ENCODE measurements at places on chromosomes 1 and 21.

DNA sequence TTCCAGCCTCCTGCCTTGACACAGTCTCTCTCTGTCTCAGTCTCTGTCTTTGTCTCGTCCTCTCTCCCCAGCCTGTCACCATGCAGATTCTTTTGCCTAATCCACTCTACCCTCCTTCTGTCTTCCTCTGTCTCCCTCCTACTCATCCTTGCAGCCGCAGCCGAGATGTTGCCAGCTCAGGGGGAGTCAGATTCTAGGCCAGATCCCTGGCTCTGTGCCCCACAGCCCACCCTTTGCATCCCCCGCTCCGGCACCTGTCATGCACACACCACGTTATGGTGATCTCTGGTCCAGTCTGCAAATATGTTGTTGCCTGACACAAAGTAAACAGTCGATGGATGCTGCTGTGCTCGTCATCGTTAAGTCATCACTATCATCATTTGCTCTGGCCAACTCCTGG lies 35.5 kb upstream of the IGSF21 start:
- DNase-seq, result no peak

- DNase-seq, result no peak
Observed at GRCh38 chr1:241696172-241696814, 44.2 kb downstream of the WDR64 start.

DNA sequence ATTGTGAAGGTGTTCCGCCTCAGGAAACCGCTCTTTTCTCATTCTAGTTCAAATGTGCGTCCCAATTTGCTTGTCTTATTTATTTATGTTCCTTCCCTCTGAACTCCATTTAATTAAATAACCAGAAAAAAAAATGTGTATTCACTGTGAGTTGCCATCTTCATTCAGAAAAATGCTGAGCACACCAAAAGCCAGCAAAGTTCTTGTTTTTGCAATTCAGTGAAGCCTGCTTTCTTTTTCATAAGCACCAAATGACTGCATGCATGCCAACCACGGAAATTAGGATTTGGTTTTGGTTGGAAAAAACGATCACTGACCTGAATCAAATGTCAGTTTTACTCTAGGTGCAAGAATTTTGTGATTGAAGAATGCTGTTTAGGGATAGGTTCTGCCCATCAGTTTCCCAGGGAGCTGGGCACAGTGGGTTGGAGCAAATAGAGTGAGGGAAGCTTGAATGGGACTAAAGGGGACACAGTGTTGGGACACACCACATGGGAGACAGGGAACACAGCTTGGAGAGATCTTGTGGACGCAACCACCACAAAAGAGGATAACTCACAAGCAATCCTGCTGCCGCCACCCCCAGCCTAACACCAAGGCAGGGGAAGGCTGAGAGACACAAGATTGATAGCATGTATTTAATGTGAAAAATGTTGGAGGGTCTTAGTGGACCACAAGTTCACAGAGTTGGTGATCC lies 183.4 kb upstream of the GALNT2 start:
- DNase-seq, result no peak

DNA sequence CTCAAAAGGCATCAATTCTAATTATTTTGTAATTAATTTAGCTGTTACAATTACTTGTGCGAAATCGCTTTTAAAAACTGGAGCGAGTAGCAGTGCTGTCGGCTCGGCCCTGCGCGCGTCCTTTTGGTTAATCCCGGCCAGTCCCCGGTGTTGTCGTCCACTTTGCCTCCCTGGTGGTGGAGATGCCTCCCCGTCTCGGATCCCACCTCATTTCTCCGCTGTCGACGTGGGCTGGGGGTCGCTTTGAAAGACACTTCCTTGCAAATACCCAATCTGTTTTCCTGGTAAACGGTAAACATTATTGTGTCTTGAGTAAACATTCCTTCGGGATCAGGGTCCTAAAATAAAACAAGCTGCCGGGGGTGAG lies 3.7 kb downstream of the FOXD3 start:
- no peak for DNase-seq

DNA sequence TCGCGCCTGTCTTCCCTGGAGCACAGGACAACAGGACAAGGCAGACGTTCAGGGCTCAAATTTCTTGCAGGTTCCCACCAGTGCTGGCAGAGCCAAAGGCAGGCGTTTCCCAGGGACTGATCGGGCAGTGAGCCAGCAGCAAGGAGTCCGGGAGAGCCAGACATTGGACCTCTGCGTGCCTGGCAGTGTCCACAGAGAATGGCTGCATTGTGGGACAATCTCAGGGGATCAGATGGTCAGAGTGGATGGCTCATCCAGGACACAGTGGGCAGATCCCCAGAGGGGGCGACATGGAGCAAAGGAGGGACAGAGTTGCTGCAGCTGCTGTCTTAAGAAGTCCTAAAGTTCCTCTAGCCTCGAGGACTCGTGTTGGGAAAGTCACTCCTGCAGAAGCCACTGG lies 4.6 kb downstream of the TMEM63A start:
- DNase-seq, result peak; percentile 41

DNA sequence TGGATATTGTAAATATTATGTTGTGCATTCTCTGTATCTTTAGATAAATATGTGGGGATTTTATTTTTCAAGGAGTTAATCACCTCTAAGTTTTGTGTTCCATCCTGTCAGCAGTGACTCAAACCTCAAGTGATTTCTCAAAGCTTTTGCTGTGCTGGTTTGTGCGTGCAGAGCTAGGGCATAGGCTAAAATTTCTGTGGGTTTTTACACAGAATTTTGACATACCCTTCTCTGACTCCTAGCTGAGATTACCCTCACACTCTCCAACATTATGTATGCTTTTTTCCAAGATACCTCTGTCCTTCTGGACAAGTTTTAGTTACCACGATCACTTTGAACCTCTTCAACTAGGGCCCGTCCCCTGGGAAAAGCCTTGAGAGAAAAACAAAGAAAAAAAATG lies 384.9 kb downstream of the NCAM2 start:
- no peak for DNase-seq

DNA sequence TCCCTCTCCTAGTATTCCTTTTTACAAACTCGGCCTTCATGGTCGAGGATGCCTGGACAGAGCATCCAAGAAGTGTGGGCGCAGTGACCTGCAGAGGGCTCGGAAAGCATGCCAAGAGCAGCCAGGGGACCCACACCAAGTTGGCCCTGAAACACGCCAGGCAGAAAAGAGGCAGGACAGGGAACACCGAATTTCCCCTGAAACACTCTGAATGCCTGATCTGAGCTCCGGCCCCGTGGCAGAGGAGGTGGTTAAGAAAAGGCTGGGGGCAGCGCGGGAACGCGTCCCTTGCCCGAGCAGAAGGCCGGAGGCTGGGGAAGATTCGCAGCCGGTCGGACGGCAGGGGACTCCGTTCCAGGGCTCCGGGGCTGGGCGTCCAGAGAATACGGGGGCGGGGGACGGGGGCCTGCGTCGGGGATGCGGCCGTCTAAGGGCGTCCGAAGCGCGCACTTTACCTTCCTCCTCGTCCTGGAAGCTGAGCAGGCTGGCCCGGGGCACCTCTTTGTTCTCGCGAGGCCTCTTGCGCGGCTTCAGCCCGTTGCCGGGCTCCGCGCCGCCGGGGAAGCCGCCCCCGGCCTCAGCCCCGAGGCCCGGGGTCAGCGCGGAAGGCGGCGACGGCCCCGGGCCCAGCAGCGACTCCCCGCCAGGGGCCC lies 558 bp downstream of the PAXBP1 start:
- DNase-seq, result peak; percentile 60

GRCh38 chr1:37469386-37469785 lies 5.0 kb upstream of the ZC3H12A start:
- DNase-seq, result no peak

DNA sequence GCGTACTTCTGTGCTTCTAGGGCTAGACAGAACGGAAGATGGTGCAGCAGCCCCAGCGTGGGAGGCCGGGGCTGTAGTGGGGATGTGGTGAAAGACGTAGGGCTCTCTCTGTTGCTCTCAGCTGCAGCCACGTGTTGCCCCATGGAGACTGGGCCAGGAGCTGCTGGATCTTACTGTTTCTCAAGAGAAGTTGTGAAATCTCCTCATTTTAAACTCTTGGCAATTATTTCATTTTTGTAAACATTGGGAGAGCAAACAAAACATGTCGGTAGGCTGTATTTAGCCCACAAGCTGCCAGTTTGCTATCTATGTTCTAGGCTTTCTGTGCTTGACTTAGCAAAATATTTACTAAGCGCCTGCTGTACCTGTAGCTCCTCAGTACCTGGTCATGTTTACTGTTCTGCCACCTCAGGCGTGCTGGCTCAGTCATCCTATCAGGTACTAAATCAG lies 15.9 kb upstream of the ELOA start:
- no peak for DNase-seq

- DNase-seq, result peak; percentile 37
Observed at GRCh38 chr1:220878191-220879075, 810 bp upstream of the HLX start.

GRCh38 chr1:201400212-201400851 lies 1.2 kb upstream of the LAD1 start:
- no peak for DNase-seq

DNA sequence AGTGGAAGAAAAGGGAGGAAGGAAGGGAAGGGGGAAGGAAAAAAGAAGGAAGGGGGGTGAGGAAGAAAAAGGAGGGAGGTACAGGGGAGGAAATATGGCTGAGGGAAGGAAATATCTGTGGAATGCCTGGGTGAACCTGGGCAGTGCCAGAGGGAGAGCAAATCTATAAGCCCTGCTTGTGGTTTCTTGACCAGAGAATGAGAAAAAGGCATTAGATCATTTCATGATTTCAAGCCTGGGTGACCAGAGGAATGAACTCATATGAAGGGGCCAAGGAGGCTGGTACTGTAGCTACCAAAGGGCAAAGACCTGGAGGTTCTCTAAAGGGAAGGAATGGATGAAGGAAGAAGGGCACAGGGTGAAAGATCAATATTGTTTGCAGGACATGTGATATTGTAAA lies 31.4 kb downstream of the GNG12 start:
- no peak for DNase-seq

GRCh38 chr1:156439777-156440183 lies 60.8 kb downstream of the MEF2D start:
- DNase-seq, result no peak

DNA sequence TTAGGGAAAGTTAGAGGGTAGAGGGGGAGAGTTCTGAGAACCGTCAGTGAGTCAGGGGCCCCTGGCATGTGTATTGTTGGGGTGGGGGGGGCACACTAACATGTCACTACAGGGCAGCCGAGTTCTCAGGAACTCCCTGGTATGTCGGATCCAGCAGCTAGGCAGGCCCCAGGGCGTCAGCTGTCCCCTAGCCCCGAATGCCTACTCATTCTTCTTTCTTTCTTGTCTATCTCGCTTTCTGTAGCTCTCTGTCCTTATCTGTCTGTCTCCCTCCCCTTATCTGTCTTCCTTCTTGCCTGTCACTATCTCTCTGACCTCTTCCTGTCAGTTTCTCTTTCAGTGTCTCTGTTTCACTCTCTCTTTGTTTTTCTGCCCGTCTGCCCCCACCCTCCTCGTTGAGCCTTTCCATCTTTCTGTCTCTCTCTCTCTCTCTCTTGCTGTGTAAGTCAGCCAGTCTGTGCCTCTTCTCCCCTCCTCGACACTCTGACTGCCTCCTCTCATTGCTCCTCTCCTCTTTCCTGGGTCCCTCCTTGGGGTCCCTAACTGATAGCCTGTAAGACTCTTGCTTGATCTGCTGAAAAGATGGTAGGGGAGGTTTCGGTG lies 2.4 kb downstream of the NTRK1 start:
- DNase-seq, result peak; percentile 54

GRCh38 chr1:152906023-152906565 lies 2.3 kb upstream of the IVL start:
- no peak for DNase-seq

- no peak for DNase-seq
Observed at GRCh38 chr1:243420946-243421685, 165.3 kb downstream of the SDCCAG8 start.

DNA sequence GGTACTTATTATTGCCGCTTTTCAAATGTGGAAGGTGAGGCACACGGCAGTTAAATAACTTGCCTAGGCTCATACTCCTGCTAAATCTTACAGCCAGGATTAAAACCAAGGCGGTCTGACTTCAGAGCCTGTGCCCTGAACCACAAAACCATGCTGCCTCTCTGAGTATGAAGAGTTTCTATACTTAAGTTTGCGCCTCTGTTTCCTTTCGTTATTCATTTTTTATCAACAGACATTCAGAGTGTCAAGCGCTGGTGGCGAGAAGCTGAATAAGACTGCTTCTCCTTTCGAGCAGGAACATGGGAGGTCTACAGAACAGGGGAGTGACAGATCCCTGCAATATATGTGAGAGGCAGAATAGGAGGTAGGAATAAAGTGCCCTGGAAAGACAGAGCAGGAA lies 96.0 kb upstream of the DUSP10 start:
- peak; percentile 61 for DNase-seq

- no peak for DNase-seq
Observed at GRCh38 chr1:66523562-66523961, 10.4 kb upstream of the SGIP1 start.

- DNase-seq, result no peak
Observed at GRCh38 chr1:219266524-219266923, 92.8 kb downstream of the LYPLAL1 start.

GRCh38 chr1:15820478-15820877 lies 13.0 kb upstream of the UQCRHL start:
- DNase-seq, result no peak

DNA sequence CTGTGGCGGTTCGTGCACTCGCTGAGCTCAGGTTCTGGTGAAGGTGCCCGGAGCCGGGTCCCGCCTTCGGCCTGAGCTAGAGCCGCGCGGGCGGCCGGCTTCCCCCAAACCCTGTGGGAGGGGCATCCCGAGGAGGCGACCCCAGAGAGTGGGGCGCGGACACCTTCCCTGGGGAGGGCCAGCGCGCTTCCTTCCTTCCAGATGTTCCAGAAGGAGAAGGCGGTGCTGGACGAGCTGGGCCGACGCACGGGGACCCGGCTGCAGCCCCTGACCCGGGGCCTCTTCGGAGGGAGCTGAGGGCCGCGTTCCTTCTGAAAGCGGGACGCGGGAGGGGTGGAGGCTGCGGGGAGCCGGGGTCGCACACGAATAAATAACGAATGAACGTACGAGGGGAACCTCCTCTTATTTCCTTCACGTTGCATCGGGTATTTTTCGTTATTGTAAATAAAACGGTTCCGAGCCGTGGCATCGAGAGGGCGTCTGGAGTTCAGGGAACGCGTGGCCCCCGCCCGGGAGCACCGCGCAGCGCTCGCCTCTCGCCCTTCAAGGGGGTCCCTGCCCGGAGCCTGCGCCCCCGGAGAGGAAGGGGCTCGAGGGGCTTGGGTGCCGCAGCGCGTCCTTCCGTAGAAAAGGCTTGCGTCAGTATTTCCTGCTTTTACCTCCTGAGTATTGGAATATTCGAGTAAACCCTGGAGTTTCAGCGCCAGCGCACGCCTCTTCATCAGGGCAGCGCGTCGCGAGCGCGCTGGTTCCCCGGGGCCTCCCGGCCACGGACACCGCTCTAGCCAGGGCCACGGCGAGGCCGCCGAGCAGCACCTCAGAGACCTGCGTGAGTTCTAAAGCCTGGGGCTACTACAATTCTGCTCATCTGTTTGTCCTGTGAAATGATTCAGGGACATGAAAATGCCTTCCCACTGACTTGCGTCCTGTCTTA lies 11.5 kb downstream of the YBEY start:
- peak; percentile 37 for DNase-seq

DNA sequence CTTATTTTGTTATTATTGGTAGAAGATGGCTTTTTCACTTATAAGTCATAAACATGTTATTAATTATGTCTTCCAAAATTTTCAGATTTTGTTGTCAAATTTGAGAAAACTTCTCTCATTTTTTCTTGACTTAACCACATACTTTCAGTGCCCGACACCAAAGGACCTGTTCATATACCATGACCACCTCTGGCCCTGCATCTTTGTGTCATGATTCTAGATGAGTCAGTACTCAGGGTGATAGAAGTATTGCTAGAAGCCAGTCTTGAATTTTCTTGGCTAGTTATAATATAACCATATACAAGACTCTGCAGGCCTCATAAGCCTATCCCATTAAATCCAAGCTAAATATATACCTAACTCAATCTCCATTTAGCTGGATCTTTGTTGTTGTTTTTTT lies 35.4 kb upstream of the DPH5 start:
- DNase-seq, result no peak
